OCI-M1 (cell line): ENCODE measurements at places on chromosomes 7 and 10.

GRCh38 chr7:4144811-4145510, 537.1 kb upstream of the FOXK1 start:
- no peak for DNase-seq

GRCh38 chr7:107122486-107122911, 46.3 kb upstream of the HBP1 start:
- no peak for DNase-seq

DNA sequence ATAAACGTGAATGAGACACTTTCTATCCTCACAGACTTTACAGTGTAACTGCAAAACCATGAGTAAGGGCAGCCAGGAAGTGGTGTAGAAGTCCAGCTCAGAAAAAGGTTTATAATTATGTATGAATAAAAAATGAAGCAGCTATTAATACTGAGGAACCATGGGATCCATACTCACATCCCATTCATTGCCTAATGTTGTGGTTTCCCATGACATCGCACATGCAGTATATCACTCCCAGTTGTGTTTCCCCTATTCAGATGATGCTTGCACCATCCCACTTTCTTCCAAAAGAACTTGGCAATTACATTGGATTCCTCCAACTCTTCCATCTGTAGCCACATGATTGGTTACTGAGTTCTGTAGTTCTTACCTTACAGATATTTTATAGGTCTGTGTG, 74.5 kb upstream of the SEMA3D start:
- DNase-seq = no peak

- no peak for DNase-seq
Measured at GRCh38 chr10:26717476-26717875, 20.0 kb downstream of the PDSS1 start.

DNA sequence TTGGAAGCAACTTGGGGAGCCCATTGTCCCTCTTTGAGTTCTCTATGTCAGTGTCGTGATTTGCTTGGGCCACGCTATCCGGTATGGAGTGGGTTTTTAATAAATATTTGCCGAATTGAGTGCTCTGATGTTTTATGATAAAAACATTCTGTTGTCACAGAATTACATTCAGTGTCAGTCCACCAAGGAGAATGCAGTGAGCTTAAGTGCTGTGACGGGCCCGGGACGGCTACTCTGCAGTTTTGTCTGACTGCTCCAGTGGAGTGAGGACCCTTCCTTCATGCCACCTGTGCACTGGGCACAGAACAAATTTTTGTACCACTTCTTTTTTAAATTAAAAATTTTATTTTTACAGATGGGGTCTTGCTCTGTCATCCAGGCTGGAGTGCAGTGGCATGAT, 76.0 kb downstream of the CARD11 start:
- DNase-seq = no peak

DNA sequence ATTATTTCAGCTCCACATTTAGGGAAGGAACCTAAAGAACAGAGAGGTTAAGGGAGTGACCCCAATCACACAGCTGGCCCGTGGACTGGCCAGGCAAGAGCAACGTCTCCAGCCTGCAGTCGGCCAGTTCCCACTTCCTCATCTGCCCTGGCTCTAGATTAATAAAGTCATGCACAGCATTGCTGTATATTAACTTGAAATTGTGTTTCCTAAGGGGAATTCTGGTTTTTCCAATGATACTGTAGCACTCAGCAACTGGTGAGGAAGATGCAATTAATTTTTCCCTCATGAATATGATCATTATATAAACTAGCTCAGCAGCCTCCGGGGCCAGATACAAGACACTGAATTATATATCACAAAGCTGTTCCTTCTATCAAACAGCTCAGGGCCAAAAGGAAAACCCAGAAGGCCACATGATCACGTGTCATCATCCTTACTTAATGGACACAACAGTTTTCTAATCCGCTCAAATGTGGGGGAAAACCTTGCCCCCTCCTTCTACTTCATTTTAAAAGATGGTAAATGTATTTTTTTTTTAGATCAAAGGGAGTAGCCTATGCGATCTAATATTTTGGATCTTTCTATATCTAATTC, 295.3 kb upstream of the PRKCQ start:
- DNase-seq = no peak

GRCh38 chr10:58164517-58164916, 103.2 kb downstream of the IPMK start:
- DNase-seq = peak; percentile 25

DNA sequence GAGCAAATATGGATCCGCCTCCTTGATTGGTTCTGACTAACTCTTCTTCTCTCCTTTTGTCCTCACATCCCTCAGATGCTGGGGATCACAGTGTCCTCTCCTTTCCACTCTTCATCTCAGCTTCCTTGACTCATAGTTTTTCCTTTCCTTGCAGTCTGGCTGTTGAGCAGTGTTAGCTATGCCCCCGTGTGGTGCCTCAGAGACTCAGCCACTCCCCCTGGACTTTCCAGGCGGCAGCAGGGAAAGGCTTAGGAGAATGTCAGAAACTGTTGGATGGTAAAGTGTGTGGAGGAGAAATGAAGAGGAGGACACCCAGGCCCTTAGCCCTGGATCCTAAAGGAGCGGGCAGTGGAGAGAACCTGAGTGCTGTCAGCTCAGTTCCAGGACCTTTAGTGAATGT, 267.5 kb downstream of the CELF2 start:
- DNase-seq = no peak

- peak; percentile 17 for DNase-seq
Measured at GRCh38 chr7:152760854-152761748, 1.5 kb downstream of the ACTR3B start.

- DNase-seq = no peak
Measured at GRCh38 chr10:64497306-64497705, 976.1 kb downstream of the REEP3 start.

GRCh38 chr10:75740541-75740940, 309.1 kb downstream of the LRMDA start:
- no peak for DNase-seq

GRCh38 chr7:99255463-99255862, 17.2 kb upstream of the MYH16 start:
- no peak for DNase-seq
